ENCODE measurements at places on chromosomes 12 and 14. TPM values are rescaled to one million over a fixed set of nuclear protein-coding genes. Genes with fewer than 3 reads are reported as not detected.

DNA sequence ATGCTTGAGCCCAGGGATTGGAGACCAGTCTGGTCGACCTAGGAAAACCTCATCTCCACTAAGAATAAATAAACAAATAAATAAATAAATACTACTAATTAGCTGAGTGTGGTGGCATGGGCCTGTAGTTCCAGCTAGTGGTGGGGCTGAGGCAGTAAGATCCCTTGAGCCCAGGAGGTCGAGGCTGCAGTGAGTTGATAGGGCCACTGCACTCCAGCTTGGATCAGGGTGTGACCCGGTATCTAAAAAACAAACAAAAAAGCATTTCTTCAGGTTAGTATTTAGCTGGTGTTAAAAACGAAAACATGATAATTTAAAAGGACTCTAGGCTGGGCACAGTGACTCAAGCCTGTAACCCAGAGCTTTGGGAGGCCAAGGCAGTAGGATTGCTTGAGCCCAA, 1.2 kb upstream of the FGD4 start:
- H3K27ac ChIP-seq = no peak overlapping the region
- peaks cover 12% of the 10 kb centered on the region for H3K27me3 ChIP-seq
- DNase-seq = no peak
- peaks cover 13% of the 10 kb centered on the region for H3K4me1 ChIP-seq
- no peaks in the 10 kb centered on the region for H3K36me3 ChIP-seq

GRCh38 chr12:109445191-109445609, 31.9 kb downstream of the KCTD10 start:
- no peak overlapping the region for H3K4me3 ChIP-seq
- no peak overlapping the region for H3K27ac ChIP-seq
- H3K27me3 ChIP-seq = no peaks in the 10 kb centered on the region
- peaks cover 7% of the 10 kb centered on the region for H3K36me3 ChIP-seq
- no peaks in the 10 kb centered on the region for H3K4me1 ChIP-seq

GRCh38 chr12:133135747-133136146, 5.3 kb downstream of the ZNF10 start:
- no peak for DNase-seq
- no peaks in the 10 kb centered on the region for H3K27me3 ChIP-seq
- H3K36me3 ChIP-seq = peaks cover 18% of the 10 kb centered on the region
- H3K4me1 ChIP-seq = peaks cover 10% of the 10 kb centered on the region

GRCh38 chr12:26359576-26359975, 164.2 kb downstream of the SSPN start:
- no peaks in the 10 kb centered on the region for H3K27me3 ChIP-seq
- no peaks in the 10 kb centered on the region for H3K4me1 ChIP-seq
- H3K4me3 ChIP-seq = no peak overlapping the region
- no peaks in the 10 kb centered on the region for H3K36me3 ChIP-seq
- no peak overlapping the region for H3K27ac ChIP-seq
- DNase-seq = no peak

GRCh38 chr12:104387190-104387589, 69.6 kb upstream of the CHST11 start:
- peaks cover under 1% of the 10 kb centered on the region for H3K4me1 ChIP-seq
- no peaks in the 10 kb centered on the region for H3K36me3 ChIP-seq
- DNase-seq = no peak
- no peak overlapping the region for H3K27ac ChIP-seq
- no peak overlapping the region for H3K4me3 ChIP-seq
- H3K27me3 ChIP-seq = no peaks in the 10 kb centered on the region

GRCh38 chr14:34449819-34450541, 12.1 kb downstream of the SPTSSA start:
- DNase-seq = no peak
- H3K27ac ChIP-seq = no peak overlapping the region
- no peaks in the 10 kb centered on the region for H3K4me1 ChIP-seq
- H3K4me3 ChIP-seq = no peak overlapping the region
- no peaks in the 10 kb centered on the region for H3K36me3 ChIP-seq
- no peaks in the 10 kb centered on the region for H3K27me3 ChIP-seq

DNA sequence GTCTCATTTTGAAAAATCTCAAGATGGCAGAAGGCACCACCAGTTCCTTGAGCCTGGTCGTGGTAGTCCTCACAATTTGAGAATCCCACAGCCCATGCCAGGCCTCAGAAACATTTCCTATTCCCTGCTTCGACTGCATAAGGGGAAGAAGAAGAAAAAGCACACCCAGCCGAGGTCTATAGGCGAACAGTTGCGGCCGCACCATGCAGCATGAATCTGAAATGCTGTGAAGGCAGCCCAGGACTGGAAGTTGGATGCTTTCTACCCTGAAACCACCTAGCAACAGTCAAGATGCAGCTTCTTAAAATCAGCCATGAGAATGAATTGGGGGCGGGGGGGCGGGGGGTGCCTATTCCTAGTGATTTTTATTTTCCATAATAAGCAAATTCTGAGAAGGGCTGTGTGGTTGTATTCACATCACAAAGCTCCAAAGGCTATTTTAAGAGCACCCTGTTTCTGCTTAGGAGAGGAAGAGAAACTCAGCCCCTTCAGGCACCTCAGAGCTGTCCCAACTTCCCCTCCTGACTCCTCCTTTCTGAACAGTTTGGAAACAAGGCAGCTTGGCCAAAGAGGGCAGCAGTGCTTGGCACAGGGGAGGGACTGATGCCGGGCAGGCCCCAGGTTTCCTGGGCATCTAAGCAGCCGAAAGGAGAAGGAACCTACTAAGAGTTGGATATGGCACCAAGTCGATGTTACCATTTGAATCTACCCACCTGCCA, 172.5 kb upstream of the FOXN3 start:
- H3K27ac ChIP-seq = no peak overlapping the region
- H3K4me1 ChIP-seq = peaks cover 22% of the 10 kb centered on the region
- H3K36me3 ChIP-seq = no peaks in the 10 kb centered on the region
- no peak for DNase-seq
- H3K4me3 ChIP-seq = no peak overlapping the region

The PIWIL1 gene
- not detected for polyA plus RNA-seq

The PPM1H gene
- polyA plus RNA-seq = not detected

The SAMD15 gene
- polyA plus RNA-seq = not detected

The PTCSC3 gene
- polyA plus RNA-seq = not detected

The TMEM121 gene
- polyA plus RNA-seq = 9.5 TPM

The DNAL1 gene
- 8.6 TPM for polyA plus RNA-seq

All from CD4-positive, alpha-beta memory T cell (primary cell).